ENCODE measurements at places on chromosomes 2 and 18.

DNA sequence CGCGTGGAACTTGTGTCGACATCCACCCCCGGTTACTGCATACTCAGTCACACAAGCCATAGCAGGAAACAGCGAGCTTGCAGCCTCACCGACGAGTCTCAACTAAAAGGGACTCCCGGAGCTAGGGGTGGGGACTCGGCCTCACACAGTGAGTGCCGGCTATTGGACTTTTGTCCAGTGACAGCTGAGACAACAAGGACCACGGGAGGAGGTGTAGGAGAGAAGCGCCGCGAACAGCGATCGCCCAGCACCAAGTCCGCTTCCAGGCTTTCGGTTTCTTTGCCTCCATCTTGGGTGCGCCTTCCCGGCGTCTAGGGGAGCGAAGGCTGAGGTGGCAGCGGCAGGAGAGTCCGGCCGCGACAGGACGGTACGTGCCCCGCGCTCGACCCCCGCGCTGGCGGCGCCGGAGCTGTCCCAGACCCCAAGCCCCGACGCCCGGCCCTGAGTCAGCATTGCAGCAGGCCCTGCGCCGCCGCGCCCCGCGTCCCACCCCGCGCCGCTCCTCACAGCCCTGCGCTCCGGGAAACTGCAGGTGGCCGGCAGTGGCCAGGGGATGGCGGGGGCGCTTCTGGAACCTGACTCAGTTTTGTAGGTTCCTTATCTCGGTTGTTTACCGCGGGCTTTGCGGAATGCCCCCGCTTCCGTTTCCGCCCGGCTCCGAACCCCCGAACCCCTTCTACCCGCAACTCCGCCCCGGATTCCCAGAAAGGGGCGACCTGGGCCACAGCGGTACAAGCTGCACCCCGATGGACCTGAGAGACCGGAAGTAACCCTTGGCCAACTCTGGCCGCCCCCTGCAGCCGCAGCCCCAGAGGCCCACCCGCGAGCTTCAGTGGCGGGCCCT lies at the start of gene CFLAR:
CFLAR (plus strand) TSS at position 50 of the 844 bp plus-strand sequence. CDS start 13,702 bp downstream, outside the sequence.
- peak; percentile 22 for DNase-seq

GRCh38 chr2:69998761-69999160 lies 37.3 kb upstream of the ASPRV1 start:
- no peak for DNase-seq

DNA sequence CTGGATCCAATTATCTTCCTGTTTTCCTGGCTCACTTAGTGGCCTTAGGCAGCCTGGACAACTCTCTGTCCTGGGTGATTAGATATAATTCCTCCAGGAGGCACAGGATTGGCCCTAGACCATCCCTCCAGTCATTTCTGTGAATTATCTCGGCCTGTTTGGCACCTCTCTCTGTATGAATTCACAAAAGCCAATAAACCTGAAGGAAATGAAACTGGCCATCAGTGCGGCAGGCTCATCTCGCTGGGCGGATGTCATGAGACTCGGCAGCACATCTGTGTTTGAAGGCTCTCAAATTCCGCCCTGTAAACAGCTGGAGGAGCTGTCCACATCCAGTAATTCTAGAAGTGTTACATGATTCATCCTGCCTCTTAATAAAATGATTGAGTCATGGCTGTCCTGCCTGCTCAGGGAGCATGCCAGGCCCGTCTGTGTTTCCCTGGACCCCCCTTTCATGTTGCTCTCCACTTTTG lies 38.6 kb downstream of the ACOXL start:
- DNase-seq, result no peak

DNA sequence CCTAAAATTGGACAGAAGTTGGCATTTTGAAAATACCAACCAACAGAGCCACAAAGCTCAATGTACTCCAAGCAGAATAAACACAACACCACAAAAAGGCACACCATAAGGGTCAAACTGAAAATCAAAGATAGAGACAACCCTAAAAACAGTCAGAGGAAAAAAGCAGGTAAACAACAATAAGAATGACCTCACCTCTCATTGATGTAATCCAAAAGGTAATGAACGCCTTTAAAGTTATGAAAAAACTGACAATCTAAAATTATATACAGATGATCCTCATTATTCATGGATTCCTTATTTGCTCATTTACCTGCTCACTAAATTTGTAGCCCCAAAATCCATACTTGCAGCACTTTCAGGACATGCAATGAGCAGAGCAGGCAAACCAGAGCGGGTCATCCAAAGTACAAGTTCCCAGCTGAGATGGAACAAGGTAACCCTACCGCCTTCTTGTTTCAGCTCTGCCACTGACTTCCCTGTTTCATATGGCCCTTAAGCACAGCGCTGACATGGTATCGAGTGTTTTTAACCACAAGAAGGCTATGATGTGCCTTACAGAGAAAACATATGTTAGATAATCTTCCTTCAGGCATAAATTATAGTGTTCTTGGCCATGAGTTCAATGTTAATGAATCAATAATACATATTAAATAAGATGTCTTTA lies 17.0 kb downstream of the RTN4 start:
- DNase-seq, result no peak

DNA sequence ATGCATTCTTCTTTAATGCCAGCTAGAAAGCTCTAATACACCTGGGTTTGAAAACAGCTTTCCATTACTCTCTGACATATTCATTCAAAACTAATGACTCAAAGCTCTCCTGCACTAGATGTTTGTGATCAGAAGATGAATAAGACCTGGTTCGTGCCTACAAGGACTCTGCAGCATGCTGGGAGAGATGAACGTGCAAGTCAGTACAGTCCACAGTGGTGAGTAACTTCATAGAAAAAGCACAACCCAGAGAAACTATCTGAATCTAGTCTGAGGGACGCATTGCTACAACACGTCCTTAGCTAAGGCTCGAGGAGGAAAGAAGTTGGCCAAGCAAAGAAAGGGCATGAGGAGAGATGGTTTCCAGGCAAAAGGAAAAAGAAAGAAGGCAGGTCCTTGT lies 234.3 kb downstream of the OSR1 start:
- no peak for DNase-seq

DNA sequence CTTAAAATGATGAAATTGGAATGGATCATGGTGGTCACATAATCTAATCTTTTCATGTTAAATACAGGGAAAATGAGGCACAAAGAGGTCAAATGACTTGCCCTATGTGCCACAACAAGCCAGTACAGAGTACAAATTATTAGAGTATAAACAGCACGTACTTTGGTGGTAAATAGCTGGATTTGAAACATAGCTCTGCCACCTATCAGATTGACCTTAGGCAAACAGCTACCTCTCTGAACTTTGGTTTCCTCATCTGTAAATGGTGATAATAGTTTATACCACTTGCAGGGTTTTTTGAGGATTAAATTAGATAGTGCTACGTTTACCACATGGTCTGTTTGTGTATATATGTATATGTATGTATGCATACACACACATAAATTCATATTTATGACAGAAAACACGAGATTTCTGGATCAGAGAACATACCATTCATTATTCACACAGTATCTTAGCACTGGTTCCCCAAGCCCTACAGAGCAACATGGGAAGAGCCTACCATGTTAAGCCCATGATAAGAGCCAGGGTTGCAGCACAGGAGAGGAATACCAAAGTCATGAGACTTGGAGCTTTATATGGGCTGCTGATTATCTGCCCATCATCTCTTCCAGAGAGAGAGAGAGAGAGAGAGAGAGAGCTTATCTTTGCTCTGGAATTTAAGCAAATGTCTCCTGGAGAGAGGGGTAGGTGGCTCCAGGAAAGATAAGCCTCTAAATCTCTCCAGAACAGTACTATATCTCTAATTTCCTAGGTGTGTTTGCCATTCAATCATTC lies 73.5 kb downstream of the MDH1 start:
- no peak for DNase-seq

DNA sequence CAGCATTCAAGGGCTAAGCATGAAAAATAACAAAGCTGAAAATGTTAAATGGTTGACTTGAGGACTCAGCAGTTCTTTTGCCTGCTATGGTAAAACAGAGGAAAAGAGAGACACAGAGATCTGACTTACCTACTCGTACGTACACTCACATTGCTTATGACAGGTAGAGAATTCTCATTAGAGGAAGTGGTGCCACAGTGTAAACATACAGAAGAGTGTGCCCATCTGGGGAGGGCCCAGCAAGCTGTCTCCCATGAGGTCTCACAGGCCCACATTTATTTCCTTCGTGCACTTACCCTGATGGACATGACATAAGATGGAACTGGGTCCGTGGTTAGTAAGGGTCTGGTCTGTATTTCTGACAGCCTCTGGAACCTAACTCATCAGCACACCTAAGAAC lies 729.1 kb downstream of the BCL11A start:
- no peak for DNase-seq

DNA sequence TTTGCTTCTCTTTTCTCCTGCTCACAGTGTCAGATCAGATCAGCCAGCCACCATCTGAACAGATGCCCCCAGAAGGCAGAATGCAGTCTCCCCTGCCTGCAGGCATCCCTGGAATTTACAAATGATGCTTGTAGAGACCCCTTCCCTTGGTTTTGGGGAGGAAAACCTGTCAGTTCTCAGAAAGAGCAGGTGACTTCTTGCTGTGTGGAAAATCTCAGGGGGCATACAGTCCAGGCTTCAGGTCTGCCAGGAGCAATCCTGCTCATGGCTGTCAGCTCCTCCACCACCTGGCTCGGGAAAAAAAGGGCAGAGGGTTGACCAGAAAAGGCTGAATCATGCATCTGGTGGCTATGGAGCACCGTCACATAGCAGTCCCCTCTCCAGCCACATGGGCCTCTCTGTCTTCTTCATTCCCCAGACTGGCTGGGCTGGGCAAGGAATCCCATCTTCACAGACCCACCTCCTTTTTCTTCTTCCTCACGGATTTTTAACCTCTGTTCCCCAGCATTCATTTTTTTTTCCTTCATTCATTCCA lies 107.0 kb downstream of the KCNF1 start:
- no peak for DNase-seq

DNA sequence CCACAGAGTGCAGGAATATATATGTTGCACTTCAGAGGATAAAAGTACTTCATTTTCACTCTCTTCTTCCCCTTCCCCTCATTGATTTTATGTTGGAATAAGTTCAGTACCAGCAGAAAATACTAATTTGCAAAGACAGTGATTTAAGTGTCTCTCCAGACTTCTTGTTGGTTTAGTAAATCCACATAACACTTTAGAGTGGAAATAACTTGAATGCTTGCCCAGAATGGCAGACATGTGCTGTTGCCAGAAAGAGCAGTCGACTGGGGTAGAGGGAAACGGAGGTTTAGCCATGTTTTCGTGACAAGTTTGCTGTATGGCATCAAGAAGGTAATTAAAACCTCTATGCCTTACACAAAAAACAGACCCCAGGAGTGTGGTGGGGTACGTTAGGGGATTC lies 246.0 kb upstream of the CXCR4 start:
- no peak for DNase-seq

DNA sequence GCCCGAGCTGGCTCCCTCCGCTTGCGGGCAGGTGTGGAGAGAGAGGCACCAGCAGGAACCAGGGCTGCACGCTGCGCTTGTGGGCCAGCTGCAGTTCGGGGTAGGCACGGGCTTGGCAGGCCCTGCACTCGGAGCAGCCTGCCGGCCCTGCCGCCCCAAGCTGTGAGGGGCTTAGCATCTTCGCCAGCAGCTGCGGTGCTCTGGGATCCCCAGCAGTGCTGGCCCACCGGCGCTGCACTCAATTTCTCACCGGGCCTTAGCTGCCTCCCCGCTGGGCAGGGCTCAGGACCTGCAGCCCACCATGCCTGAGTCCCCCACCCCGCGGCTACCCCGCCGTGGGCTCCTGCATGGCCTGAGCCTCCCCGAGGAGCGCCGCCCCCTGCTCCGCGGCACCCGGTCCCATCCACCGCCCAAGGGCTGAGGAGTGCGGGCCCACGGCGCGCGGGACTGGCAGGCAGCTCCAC lies 434.4 kb upstream of the RGPD4 start:
- DNase-seq, result no peak

- DNase-seq, result no peak
Measured at GRCh38 chr2:32862269-32863055, 84.3 kb upstream of the LTBP1 start.

DNA sequence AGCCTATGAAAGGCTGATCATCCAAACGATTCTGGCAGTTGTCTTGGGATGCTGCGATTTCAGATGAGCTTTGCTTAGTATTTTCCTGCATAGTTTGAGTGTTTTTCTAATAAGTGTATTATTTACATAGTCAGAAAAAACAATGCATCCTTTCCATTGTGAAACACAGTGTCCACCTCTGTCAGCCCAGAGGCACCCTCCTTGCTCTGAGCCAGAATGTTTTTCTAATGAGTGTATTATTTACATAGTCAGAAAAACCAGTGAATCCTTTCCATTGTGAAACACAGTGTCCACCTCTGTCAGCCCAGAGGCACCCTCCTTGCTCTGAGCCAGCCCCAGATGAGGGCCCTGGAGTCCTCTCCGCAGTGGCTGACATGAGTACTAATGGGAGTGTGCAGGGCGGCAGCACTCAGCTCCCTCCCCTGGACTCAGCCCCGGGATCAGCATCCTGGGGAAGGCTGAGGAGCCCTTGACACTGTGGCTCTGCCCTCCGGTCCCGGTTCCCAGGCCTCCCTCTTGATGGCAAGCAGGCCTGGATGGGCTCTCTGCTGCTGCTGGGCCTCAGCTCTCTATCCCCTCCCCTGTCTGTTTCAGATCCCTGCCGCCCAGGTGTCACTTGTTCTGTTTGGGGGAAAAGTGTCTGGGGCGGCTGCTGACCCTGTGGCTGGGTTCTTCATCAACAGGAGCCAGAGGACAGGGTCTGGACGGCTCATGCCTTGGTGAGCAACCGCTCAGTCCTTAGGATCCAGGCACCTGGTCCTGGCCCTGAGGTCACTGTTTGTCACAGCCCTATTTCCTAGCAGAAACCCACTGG lies 5.9 kb downstream of the MFSD2B start:
- no peak for DNase-seq

- DNase-seq, result no peak
Measured at GRCh38 chr2:233351423-233351822, 2.9 kb upstream of the DGKD start.

GRCh38 chr18:28837100-28837499 lies 660.2 kb upstream of the CDH2 start:
- no peak for DNase-seq

GRCh38 chr2:85704038-85704437 lies 9.9 kb downstream of the GNLY start:
- DNase-seq, result no peak

GRCh38 chr2:240566203-240567136 lies 1.8 kb upstream of the RNPEPL1 start:
- peak; percentile 53 for DNase-seq

- DNase-seq, result no peak
Measured at GRCh38 chr2:150997702-150998440, 263.8 kb downstream of the RBM43 start.
